ENCODE measurements at places on chromosomes 11 and 22. TPM values are rescaled to one million over a fixed set of nuclear protein-coding genes. Genes with fewer than 3 reads are reported as not detected.

- H3K36me3 ChIP-seq = no peaks in the 10 kb centered on the region
- no peaks in the 10 kb centered on the region for H3K4me1 ChIP-seq
- H3K27me3 ChIP-seq = peaks cover 2% of the 10 kb centered on the region
- no peak overlapping the region for H3K27ac ChIP-seq
Measured at GRCh38 chr22:48799227-48799970, 1028.3 kb downstream of the BRD1 start.

DNA sequence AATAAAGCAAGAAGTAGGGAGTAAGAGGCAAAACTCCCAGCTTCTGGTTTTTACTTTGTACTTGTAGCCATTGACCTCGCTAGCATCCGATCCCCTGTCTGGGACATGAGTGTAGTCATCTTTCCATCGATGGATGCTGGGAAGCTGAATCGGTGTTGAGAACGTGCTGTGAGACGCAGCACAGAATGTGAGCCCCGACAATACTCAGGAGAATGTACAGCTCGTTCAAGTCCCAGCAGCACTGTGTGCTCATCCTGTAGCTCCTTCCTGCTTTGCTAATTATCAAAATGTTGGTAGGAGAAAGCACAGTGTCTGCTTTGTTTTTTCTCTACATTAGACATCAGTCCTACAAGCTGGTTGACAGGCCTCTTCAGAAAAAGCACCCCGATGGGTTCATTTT lies 56.6 kb downstream of the JAM3 start:
- no peak for DNase-seq
- peaks cover 31% of the 10 kb centered on the region for H3K36me3 ChIP-seq
- peaks cover 8% of the 10 kb centered on the region for H3K27me3 ChIP-seq
- peaks cover 78% of the 10 kb centered on the region for H3K4me1 ChIP-seq

- peaks cover 5% of the 10 kb centered on the region for H3K36me3 ChIP-seq
- H3K27me3 ChIP-seq = peaks cover 8% of the 10 kb centered on the region
- no peak overlapping the region for H3K27ac ChIP-seq
- H3K4me1 ChIP-seq = no peaks in the 10 kb centered on the region
Measured at GRCh38 chr22:46657996-46658947, 38.1 kb downstream of the GRAMD4 start.

DNA sequence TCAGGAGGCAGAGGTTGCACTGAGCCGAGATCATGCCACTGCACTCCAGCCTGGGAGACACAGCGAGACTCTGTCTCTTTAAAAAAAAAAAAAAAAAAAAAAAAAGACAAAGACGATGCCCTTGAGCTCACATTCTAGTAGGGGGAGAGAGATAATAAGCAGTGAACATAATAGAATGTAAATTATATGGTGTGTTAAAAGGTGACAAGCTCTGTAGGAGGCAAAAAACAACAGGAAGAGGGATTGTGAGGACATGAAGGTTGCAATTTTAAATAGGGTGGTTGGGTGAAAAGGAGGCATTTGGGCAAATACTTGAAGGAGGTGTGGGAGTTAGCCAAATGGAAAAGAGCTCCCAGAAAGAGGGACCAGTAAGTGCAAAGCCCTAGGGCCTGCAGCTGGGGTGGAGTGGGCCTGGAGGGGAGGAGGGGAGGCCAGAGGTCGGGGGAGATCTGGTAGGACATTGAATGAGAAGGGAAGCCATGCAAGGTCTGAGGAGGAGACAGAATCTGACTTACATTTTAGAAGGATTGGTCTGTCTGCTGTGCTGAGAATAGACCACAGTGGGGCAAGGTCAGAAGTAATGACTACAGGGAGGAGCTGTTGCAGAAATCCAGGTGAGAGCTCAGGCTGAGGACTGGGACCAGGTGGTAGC lies 26.6 kb downstream of the P2RY2 start:
- H3K27me3 ChIP-seq = peaks cover 2% of the 10 kb centered on the region
- H3K36me3 ChIP-seq = no peaks in the 10 kb centered on the region
- no peak overlapping the region for H3K4me3 ChIP-seq
- H3K27ac ChIP-seq = no peak overlapping the region
- H3K4me1 ChIP-seq = peaks cover 8% of the 10 kb centered on the region
- no peak for DNase-seq

- H3K36me3 ChIP-seq = peaks cover 42% of the 10 kb centered on the region
- no peak for DNase-seq
- H3K4me1 ChIP-seq = no peaks in the 10 kb centered on the region
- H3K27ac ChIP-seq = no peak overlapping the region
- peak overlapping the region; percentile 18 for H3K4me3 ChIP-seq
Measured at GRCh38 chr22:21802056-21802455, 65.4 kb downstream of the MAPK1 start.

The SYT12 gene
- total RNA-seq = 0.82 TPM

GRCh38 chr11:87006035-87006434 lies 31.7 kb upstream of the TMEM135 start:
- no peaks in the 10 kb centered on the region for H3K4me1 ChIP-seq
- no peak overlapping the region for H3K4me3 ChIP-seq
- H3K36me3 ChIP-seq = no peaks in the 10 kb centered on the region
- no peak overlapping the region for H3K27ac ChIP-seq
- peaks cover 3% of the 10 kb centered on the region for H3K27me3 ChIP-seq

DNA sequence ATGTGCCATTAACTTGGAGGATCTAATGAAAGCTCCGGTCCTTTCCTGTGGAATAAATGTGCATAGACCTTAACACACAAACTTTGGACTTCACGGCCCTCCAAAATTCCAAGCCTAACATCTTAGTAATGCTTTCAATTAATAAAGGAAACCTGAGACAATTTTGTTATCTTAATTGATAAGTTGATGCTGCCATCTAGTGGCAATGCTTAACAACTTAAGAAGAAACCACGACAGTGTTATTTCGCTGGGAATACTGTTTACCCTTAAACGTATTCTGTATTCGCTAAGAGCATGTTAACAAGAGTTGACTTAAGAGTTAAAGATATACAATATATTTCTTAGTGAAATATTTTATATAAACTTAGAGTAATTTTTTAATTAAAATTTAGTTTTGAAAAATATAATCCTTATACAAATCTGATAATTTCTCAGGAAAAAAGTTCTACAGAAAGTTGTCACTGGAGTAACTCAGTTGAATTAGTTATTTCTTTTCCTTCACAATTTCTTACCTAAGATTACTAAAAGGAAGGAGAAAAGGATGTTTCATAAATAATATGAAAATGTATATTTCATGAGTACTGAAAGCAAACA lies 35.0 kb upstream of the OR9G4 start:
- no peaks in the 10 kb centered on the region for H3K4me1 ChIP-seq
- peaks cover 5% of the 10 kb centered on the region for H3K27me3 ChIP-seq
- H3K27ac ChIP-seq = no peak overlapping the region
- peak; percentile 12 for DNase-seq
- no peaks in the 10 kb centered on the region for H3K36me3 ChIP-seq
- H3K4me3 ChIP-seq = no peak overlapping the region
